ENCODE measurements at places on chromosomes 11 and 22. TPM values are rescaled to one million over a fixed set of nuclear protein-coding genes. Genes with fewer than 3 reads are reported as not detected.

The MS4A12 gene
- not detected for total RNA-seq

The TENM4 gene
- total RNA-seq = 0.97 TPM

The CARS1 gene
- total RNA-seq = 41.4 TPM

The RAG2 gene
- not detected for total RNA-seq

The MMP12 gene
- not detected for total RNA-seq

The SERPIND1 gene
- total RNA-seq = not detected

The OR51B5 gene
- total RNA-seq = not detected

The ACO2 gene
- total RNA-seq = 81.9 TPM

The LRRC56 gene
- 5.7 TPM for total RNA-seq

The KIAA0930 gene
- total RNA-seq = 11.6 TPM

The DTX4 gene
- total RNA-seq = 1.4 TPM

The SPCS2 gene
- total RNA-seq = 87.0 TPM

The CCDC87 gene
- 2.3 TPM for total RNA-seq

The TMEM86A gene
- total RNA-seq = 5.4 TPM

The ENTHD1 gene
- not detected for total RNA-seq

The JAML gene
- 79.9 TPM for total RNA-seq

The CST6 gene
- not detected for total RNA-seq

The PLAAT2 gene
- not detected for total RNA-seq

The ASCL2 gene
- 0.18 TPM for total RNA-seq

The TBX10 gene
- total RNA-seq = not detected

The OR2AT4 gene
- not detected for total RNA-seq

The NRIP3 gene
- 4.4 TPM for total RNA-seq

The NCR3LG1 gene
- 3.1 TPM for total RNA-seq

The WNT7B gene
- total RNA-seq = not detected

The MS4A14 gene
- not detected for total RNA-seq

The TRIM66 gene
- 20.0 TPM for total RNA-seq

The PPME1 gene
- 15.3 TPM for total RNA-seq

The RFPL2 gene
- total RNA-seq = 0.94 TPM

The PLA2G3 gene
- total RNA-seq = not detected

The ACR gene
- total RNA-seq = not detected

The GLB1L2 gene
- total RNA-seq = 0.73 TPM

The MSANTD4 gene
- total RNA-seq = 6.4 TPM

The SLC22A12 gene
- not detected for total RNA-seq

The SCUBE2 gene
- total RNA-seq = 0.10 TPM

The MYO18B gene
- 0.65 TPM for total RNA-seq

The CRYBB3 gene
- total RNA-seq = not detected

The ARHGEF17 gene
- 0.17 TPM for total RNA-seq

The FXYD6 gene
- total RNA-seq = 0.62 TPM

The PANX2 gene
- 0.29 TPM for total RNA-seq

The ROBO3 gene
- 18.0 TPM for total RNA-seq

The KRTAP5-7 gene
- total RNA-seq = not detected

The H19 gene
- not detected for total RNA-seq

The EFCAB6 gene
- 0.16 TPM for total RNA-seq

The GLYAT gene
- not detected for total RNA-seq

The MOV10L1 gene
- not detected for total RNA-seq

The BLID gene
- not detected for total RNA-seq

The MAP6 gene
- 0.12 TPM for total RNA-seq

The ANKRD13D gene
- 220 TPM for total RNA-seq

The PLEKHA7 gene
- total RNA-seq = 5.3 TPM

The MFNG gene
- 139 TPM for total RNA-seq

The RAC2 gene
- total RNA-seq = 478 TPM

The NNMT gene
- total RNA-seq = not detected

The APOBEC3F gene
- 11.7 TPM for total RNA-seq

The DUSP8 gene
- total RNA-seq = 90.1 TPM

The ADM2 gene
- 1.7 TPM for total RNA-seq

The MS4A1 gene
- total RNA-seq = 27.9 TPM

The DEFB131B gene
- total RNA-seq = not detected
